Effector CD4-positive, alpha-beta T cell (primary cell): ENCODE measurements at places on chromosomes 16 and 17.

DNA sequence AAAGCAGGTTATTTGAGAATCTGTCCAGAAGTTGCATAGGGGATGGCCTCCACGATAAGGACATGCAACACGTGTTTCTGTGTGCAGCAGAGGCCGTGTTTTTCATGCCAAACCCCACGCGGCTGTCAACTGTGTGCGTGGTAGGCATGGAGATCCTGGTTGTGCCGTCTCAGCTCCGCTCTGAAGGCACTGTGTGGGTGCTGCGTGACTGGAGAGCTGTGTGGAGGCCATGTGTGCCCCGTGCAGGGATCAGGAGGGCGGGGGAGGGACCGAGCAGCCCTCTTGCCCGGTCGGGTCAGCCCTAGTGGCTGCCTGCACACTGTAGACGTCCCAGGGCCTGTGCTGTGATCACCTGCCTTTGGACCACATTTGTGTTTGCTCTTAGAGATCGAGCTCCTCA, 74.5 kb downstream of the SEC14L1 start:
- DNase-seq, result no peak

DNA sequence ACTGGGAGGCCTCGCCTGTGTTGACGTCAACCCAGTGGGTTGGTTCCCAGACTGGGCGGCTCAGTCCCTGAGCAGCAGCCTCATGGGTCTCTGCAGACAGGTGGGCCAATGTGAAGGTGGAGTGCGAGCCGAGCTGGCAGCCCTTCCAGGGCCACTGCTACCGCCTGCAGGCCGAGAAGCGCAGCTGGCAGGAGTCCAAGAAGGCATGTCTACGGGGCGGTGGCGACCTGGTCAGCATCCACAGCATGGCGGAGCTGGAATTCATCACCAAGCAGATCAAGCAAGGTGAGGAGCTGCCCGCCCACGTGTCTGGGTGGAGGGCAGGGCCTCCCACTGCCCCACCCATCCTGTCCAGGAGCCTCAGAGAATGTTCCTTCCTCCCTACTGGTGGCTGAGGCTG, 44.1 kb downstream of the MRC2 start:
- DNase-seq, result no peak

GRCh38 chr17:1545618-1546017, 17.0 kb downstream of the PITPNA start:
- DNase-seq, result no peak

DNA sequence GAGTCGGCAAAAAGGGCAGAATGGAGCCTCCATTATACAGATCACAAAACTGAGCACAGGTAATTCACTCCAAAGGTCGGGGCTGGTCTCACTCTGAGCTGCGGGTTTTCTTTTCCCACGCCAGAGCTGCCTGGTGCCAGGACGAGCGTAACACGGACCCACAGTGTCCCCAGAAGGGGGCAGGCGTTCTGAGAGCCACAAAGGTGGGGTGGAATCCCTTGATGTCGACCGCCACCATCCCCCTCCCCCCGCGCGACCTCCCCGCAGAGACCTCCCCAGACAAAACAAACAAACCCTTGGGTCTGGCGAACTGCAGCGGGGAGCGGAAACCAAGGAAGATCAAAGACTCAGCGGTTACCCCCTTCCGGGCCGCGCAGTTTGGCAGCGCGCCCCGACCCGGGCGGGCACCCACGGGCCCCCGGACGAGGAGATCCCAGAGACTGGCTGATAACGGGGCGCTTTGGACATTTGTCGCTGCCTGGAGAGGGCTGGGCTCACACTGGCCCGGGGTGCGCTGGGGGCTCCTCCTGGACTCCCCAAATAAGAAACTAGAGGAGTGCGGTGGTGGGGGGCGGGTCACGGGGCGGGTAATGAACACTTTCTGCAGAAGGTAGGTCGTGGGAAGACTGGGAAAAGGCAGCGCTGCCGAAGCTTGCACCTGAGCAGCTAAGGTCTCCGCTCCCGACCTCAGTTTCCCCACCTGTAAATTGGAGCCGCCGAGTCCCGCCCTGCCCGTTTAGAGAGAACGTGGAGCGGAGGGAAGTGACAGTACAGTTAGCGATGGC, 664 bp upstream of the NKD1 start:
- peak; percentile 77 for DNase-seq

DNA sequence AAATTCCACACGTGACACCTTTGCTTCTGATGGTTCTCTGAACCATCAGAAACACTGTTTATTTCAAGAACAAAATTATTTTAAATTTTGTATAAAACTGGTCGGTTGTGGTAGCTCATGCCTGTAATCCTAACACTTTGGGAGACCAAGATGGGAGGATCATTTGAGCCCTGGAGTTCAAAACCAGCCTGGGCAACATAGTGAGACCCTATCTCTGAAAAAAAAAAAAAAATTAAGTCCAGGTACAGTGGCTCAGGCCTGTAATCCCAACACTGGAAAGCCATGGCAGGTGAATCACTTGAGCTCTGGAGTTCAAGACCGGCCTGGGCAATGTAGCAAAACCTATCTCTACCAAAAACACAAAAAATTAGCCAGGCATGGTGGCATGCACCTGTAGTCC, 8.3 kb upstream of the KANSL1 start:
- DNase-seq, result no peak
